Mucosa of gallbladder (tissue), 1 donor: ENCODE measurements at places on chromosomes 12 and 14. TPM values are rescaled to one million over a fixed set of nuclear protein-coding genes. Genes with fewer than 3 reads are reported as not detected.

GRCh38 chr14:102351023-102351422, 11.7 kb downstream of the CINP start:
- DNase-seq: peak; percentile 18

- DNase-seq: no peak
Observed at GRCh38 chr14:101236496-101237251, 324.6 kb upstream of the DIO3 start.

GRCh38 chr12:67541625-67541991, 106.9 kb upstream of the DYRK2 start:
- DNase-seq: no peak

- DNase-seq: no peak
Observed at GRCh38 chr14:36989806-36990205, 182.6 kb downstream of the SLC25A21 start.

GRCh38 chr12:6254491-6254890, 54.3 kb downstream of the CD9 start:
- no peak for DNase-seq

- DNase-seq: no peak
Observed at GRCh38 chr14:99263564-99264330, 8.2 kb downstream of the BCL11B start.

DNA sequence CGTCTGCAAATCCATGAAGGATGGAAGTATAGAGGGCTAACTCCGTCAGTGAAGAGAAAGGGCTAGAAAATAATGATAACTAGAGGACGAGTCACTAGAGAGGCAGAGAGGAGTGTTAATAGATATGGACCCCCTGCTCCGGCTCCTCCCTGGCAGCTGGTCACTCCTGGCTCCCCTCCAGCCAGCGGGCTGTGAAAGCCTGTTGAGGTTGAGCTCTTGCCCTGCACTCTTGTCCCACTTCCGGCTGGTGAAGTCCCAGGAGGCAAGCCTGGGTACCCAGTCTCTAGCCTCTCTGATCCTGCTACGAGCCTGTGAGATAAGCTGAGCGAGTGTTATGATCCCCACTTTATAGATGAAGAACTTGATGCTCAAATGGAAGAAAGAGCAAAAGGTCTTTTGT, 90.3 kb downstream of the RFX4 start:
- no peak for DNase-seq

GRCh38 chr14:29668201-29668600, 259.4 kb downstream of the PRKD1 start:
- no peak for DNase-seq

DNA sequence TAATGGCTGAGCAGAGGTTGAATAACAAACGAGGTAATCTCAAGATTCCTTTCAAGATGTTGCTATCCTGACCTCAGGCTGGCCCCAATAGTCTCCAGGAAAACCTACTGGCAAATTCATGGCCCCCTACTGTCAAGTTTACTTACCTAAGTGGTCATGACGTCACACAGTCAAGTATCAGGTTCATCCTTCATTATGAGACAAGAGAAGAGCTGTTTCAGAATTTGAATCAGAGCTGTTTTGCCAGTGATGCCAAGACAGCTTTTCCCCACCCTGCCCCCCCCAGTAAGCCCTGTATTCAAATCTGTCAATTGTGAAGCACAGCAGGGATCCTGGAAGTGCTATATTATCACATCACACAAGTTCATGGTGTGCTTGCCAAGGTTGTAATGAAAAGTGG, 509.6 kb downstream of the NOVA1 start:
- DNase-seq: no peak

DNA sequence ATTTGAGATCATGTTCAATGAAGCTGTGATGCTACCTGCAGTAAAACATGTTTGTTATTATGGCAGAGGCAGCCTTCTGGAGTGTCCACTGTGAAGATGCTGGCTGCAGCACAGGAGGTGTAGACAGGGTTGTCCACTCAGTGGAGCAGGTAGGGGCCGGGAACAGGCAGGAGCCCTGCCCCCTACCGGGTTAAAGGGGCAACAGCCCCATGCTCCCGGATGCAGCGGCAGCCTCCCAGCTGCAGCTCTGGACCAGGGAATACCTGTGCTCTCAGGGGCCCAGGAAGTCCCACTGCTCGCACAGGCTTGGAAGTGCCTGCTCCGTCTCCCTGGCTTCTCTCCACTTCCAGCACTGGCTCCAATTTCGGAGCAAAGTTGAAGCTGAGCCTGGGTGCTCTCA, 401.6 kb downstream of the FOXG1 start:
- no peak for DNase-seq

- no peak for DNase-seq
Observed at GRCh38 chr12:386651-387050, 2.5 kb downstream of the KDM5A start.

DNA sequence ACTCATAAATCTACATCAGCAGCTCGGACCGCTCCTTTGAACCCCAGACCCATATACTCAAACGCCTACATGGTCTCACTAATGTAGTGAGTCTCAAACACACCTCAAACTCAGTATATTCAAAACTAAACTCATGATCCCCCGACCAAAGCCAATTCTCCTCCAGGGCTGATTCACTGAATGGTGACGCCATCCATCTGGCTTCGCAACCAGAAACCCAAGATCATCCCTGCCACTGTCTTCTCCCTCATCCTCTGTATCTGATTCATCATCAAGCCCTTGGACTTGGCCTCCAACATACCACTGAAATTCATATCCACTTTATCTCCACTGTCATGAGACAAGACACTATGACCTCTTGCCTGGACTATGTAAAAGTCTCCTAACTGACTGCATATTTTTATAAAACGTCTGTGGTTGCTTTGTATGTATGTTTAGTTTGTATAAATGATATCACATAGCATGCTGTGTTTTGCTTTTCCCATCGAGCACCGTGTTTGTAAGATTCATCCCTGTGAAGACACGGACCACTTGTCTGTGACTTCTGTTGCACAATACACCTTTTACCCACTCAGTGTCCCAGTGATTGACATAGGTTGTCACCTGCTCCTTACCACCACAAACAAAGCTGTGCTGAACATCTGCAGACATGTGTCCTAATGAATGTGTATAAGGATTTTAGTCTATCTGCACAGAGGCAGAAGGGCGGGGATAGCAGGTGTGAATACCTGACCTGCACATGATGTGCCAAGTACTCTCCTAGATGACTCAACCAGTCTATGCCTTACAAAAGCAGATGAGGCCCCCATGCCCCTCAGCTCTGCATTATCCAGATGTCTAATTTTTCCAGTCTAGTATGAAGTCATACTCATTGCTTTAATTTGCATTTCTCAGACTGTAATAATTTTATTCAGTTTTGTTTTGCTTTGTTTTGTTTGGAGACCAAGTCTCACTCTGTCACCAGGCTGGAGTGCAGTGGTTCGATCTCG, 76.9 kb downstream of the VWF start:
- DNase-seq: no peak

- DNase-seq: no peak
Observed at GRCh38 chr12:58602736-58603135, 317.6 kb downstream of the LRIG3 start.

GRCh38 chr12:91818227-91819131, 327.2 kb downstream of the BTG1 start:
- no peak for DNase-seq

GRCh38 chr12:51827925-51828818, 20.3 kb downstream of the FIGNL2 start:
- DNase-seq: peak; percentile 45

GRCh38 chr14:77037938-77038568, 9.5 kb upstream of the IRF2BPL start:
- DNase-seq: no peak

DNA sequence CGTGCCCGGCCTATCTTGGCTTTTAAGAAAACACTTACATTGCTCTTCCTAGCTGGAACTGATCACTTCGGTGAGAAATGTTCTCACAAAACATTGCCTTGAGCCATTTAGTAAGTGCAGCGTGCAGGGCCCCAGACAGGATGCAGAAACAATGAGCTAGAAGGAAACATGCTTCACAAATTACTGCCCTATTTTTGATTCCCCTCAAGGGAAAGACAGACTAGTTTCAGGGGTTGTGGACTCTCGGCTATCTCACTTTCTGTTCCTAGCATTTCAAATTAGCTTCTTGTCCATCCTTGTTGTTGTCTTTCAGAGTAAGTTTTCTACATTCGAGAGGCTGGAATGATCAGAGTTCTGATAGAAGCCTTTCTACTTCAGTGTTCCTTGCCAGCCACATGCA, 21.6 kb downstream of the TGFB3 start:
- no peak for DNase-seq

GRCh38 chr12:10268037-10268436, 39.6 kb upstream of the KLRD1 start:
- DNase-seq: no peak

DNA sequence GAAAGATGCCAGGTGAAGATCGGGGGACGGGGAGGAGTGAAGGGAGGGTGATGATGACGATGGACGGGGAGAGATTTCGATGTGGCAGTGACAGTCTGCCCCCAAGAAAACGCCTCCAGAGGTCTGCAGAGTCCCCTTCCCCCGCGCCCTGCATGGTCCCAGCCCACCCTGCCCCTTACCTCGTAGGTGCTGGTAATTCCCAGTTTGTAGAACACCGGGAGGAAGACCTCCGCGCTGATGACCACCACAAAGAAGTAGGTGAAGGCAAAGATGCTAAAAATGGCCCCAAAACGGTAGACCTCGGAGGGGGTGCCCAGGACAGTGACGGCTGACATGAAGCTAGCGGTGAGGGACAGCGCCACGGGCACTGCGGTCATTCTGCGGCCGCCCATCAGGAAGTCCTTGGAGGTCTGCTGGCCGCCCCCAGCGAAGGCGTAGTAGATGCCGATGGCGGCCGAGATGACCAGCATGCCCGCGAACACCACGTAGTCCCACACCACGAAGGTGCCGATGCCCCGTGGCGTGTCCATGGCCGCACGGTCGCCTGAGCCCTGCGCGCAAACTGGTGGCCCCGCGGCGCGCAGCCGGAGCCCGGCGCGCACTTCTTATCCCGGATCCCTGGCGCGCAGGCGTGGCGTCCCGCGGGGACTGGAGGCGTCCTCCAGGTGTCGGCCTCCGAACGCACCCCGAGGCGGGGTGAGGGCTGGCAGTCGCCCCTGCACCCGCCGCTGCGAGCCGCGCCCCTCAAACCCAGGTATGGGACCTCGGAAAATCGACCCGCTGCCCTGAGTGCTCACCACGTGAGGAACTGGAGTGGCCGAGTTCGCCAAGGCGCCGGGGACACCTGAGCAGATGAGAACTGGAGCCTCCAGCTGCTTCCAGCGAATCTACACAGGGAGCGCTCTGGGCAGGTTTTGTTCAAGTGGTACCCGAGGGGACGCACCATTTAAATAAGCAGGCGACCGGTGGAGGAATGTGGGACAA, at the start of gene SLC5A8:
Gene SLC5A8 (minus strand): TSS at position 920 of the 984 bp plus-strand sequence. CDS start 390 bp downstream, at position 530.
- DNase-seq: no peak

AQP5 gene
- 1.6 TPM for total RNA-seq

ZCCHC8 gene
- 19.0 TPM for total RNA-seq

MYO1H gene
- total RNA-seq: not detected

SMOC1 gene
- 3.1 TPM for total RNA-seq

SLCO1C1 gene
- total RNA-seq: 0.09 TPM

INSM2 gene
- not detected for total RNA-seq

KRT5 gene
- not detected for total RNA-seq

SPRYD3 gene
- 68.4 TPM for total RNA-seq

RPL10L gene
- total RNA-seq: not detected

CCDC88C gene
- total RNA-seq: 78.5 TPM

BCL7A gene
- total RNA-seq: 17.7 TPM

IAPP gene
- not detected for total RNA-seq

ANO2 gene
- total RNA-seq: 2.5 TPM

PLA2G1B gene
- total RNA-seq: 4.7 TPM

IFT43 gene
- total RNA-seq: 42.6 TPM

JPH4 gene
- 1.2 TPM for total RNA-seq

SLC7A7 gene
- total RNA-seq: 72.7 TPM
